Uterine smooth muscle cell (primary cell): ENCODE measurements at places on chromosomes 2 and 18. TPM values are rescaled to one million over a fixed set of nuclear protein-coding genes. Genes with fewer than 3 reads are reported as not detected.

The NOTO gene
- total RNA-seq, result not detected in 2 replicates

The SLC35F6 gene
- total RNA-seq, result 25.3 and 36.1 TPM in 2 replicates

The ICA1L gene
- total RNA-seq, result 6.2 and 6.4 TPM in 2 replicates

The DYSF gene
- total RNA-seq, result 0.66 and 1.00 TPM in 2 replicates

The CTIF gene
- 14.6 and 35.5 TPM in 2 replicates for total RNA-seq

The RIT2 gene
- not detected in 2 replicates for total RNA-seq

The RFX8 gene
- 4.5 and 15.3 TPM in 2 replicates for total RNA-seq

The DSG4 gene
- total RNA-seq, result not detected in 2 replicates

The CXCR2 gene
- not detected in 2 replicates for total RNA-seq

The CELF4 gene
- not detected in 2 replicates for total RNA-seq
